ENCODE measurements at places on chromosomes 2 and 18.

DNA sequence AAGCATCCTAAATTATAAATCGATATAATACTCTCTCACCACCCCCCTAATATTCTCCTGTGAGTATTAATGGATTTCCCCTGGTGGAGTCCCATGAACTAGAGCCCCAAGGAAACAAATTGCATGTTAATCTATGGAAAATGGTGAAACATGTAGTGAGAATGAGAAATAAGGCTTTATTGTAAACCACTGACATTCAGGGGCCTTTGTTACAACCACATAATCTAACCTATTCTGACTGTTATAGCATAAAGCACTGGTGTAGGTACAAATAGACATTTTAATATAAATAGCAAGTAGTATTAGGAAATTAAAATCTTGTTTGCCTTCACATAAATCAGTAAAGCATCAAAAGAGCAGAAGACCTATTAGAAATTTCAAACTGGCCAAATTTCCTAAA lies 65.3 kb upstream of the TLK1 start:
- DNase-seq: no peak

GRCh38 chr2:240642806-240643092 lies 17.5 kb downstream of the GPR35 start:
- DNase-seq: no peak

- DNase-seq: no peak
Observed at GRCh38 chr2:232491139-232491780, 3.6 kb upstream of the ECEL1 start.

GRCh38 chr2:119174216-119174992 lies 15.9 kb upstream of the C1QL2 start:
- DNase-seq: peak; percentile 54

DNA sequence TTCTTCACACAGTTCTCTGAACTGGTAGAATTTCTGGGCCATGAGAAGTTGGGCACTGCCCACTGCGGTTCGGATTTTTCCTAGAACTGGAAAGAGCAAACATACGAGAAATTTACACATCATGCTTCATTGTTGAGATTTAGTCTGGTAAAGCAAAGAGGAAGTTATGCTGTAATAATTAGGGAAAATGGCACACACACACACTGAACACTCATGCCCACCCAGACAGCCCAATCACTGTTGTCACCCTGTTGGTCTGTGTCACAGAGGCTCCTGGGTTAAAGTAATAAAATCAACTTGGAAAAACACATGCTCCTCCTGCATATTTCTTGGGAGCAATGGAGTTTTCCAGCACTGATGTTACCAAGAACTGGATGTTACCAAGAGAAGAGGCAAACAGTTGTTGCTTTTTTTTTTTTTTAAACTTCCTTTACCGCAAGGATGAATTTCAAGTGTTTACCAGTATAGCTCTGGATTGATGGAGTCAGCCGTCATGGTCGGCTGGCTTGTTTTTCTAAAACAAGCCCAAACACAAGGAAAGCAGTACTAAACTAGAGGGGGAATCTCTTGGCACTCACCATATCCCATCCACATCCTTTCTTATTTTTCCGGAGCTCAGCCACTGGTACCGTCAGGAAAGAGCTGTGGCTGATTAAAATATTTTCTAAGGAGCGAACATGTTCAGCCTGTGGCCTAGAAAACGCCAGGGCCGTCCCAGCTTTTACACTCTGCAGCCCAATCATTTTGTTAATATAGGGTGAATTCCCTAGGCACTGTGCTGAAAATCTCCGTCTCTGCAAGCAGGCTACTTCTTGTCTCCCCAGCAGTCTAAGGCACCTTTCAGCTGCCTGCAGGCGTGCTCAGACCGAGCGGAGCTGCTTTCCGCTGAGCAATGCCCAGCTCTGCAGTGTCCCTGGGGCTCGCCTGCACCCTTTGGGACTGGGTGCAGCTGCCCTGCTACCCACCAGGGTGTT lies 58.9 kb downstream of the TGIF1 start:
- no peak for DNase-seq

GRCh38 chr2:233700028-233700635 lies 7.4 kb downstream of the UGT1A6 start:
- DNase-seq: no peak

- DNase-seq: no peak
Observed at GRCh38 chr18:64886995-64887394, 738.1 kb upstream of the LINC00305 start.

DNA sequence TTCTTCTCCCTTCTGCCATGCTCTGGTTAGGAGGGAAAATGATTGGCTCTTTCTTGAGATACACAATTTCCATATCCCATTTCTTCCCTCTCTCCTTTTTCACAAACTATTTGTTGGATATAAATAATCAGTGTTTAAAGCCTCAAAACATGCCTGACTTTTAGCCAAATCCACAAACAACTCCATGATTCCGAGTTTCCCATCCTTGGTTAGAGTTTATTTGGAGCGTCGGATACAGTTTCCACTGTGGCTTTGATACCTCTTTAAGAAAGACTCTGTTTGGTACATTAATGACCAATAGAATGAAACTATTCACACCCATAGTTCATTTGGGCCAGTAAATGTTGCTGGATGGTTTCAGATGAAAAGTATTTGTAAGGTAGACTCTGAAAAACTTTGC lies 5.9 kb upstream of the FHL2 start:
- DNase-seq: no peak

DNA sequence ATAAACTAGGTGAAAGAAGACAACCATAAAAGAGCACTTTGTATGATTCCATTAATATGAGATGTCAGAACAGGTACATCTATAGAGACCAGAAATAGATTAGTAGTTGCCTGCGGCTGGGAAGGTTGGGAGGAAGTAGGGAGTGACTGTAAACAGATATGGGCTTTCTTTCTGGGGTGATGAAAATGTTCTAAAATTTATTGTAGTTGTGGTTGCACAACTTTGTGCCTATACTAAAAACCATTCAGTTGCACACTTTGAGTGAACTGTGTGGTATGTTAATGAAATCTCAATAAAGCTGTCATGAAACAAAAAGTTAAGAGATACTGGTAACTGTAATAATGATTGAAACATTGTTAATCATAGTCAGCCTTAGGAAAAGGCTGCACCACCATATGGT lies 152.7 kb upstream of the ALPP start:
- no peak for DNase-seq

DNA sequence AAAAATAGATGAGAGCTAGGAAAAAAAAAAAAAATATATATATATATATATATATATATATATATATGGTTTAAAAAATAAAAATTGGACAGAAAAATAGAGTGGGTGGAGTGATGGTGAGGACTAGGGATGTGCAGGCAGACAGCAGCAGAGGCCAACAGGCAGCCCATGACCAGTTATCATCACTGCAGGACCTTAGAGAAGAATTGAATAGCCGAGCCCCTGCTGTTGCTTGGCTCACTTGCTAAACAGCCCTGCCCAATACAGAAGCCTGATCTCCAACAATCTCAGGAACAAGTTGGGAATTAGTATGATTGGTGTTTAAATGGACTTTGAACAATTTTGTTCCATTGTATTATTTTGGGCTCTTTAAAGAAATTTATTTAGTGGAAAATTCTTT lies 967.5 kb upstream of the PIK3C3 start:
- no peak for DNase-seq

DNA sequence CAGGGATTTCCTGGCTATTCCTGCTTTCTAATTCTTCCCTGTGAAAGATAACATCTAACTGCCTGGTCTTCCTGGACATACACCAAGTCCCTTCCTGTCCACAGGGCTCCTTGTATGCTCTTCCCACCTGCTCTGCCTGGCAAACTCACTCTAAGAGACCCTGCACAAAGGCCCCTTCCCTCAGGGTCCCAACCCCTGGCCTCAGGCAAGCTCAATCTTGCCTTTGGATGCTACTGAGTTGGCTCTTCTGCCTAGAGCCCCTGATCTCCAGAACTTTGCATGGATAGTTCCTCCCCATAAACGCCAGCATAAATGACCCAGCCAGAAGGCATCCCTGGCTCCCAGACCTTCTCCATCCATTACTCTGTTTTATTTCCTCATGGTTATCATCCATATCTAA lies 98.3 kb upstream of the OTOS start:
- no peak for DNase-seq

Measured in activated CD4-positive, alpha-beta memory T cell treated with anti-CD3 and anti-CD28 coated beads for 36 hours (primary cell).